ENCODE measurements at places on chromosomes 1 and 21.

GRCh38 chr1:208329300-208329699 is 85.1 kb upstream of the PLXNA2 start:
- DNase-seq: no peak

DNA sequence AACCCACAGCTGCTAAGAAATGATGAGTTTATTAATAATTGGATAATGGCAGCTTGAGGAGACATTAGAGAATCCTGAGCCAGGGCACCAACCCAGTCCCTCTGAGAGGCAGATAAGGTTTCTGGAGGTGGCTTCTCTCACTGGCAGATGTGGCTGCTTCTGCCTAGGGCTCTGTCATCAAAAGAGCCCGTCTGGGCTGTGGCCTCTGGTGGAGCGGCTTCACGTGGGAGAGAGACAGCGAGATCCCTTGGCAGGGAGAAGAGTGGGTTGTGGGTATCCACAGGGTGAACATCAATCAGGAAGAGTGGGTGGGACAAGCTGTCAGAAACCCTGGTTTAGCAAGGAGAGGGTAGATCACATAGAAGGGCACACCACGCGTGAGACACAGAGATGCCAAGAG is 30.0 kb downstream of the VWA5B1 start:
- DNase-seq: no peak

GRCh38 chr1:216670118-216670883 is 52.9 kb downstream of the ESRRG start:
- peak; percentile 54 for DNase-seq

DNA sequence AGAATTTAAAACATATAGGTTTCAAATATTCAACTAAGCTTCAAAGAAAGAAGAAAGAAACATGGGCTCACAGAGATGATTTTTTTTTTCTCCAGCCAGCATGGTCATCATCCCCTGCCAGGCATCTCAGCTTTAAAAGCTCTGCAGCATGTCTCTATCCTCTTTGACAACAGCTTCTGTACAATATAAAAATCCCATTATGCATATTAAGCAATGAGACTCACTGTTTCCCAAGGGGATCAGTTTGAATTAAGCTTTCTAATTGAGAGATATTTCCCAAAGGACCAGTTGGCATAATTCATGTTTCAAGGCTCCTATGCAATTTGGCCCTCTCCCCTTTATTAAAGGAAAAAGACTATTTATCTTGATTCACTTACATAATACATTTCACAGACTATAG is 220.3 kb downstream of the GRIK1 start:
- DNase-seq: no peak

- no peak for DNase-seq
Measured at GRCh38 chr1:226736001-226736907, 2.8 kb downstream of the ITPKB start.

DNA sequence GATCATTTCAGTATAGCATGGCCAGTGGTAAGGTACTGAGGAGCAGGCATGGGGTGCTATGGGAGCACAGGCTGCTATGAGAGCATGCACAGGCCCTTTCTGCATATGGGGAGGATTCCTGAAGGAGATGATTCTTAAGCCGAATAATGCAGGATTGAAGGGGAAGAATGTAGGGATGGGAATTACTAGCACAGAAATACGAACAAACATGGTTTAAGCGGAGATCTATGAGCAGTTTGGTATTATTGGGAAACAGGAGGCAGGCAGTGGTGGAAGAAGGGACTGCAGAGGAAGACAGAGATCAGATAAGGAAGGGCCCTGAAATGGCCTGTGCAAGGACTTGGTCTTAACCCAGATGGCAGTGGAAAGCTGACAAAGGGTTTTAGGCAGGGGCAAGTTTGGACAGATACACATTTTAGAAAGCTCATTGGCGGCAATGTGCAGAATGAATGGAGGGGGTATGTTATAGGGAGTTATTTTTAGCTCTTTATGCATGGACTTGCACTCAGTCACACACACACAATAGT is 1.7 kb downstream of the OSCP1 start:
- DNase-seq: no peak

DNA sequence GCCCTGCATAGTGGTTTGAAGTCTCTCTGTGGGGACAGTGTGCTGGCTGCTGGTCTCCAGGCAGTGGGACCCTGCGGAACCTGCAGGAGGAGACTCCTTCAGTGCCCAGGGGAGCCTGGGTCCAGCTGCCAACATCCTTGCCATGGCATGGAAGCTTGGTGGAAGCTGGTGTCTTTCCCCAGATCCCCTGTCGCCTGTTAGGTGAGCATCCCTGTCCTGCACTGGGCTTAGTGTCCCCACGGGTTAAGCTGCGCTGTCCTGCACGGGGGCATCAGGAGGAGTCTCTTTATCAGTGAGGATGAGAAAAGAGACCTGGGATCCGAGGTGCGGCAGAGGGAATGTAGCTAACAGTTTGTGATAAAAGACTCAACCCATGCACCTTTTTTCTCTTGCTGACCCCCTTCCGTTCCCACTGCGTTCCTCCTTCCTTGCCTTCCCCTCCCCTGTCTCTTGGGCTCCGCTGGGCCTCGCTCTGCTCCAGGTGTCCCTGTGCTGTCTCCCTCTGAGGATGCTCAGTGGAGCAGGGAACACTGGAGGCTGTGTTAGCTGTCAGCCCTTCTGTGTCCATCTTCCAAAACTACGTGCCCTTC is 59.3 kb downstream of the SLC37A1 start:
- no peak for DNase-seq

- no peak for DNase-seq
Measured at GRCh38 chr1:95278173-95279006, 44.4 kb downstream of the RWDD3 start.

GRCh38 chr1:98490099-98490498 is 171.4 kb upstream of the SNX7 start:
- DNase-seq: no peak

DNA sequence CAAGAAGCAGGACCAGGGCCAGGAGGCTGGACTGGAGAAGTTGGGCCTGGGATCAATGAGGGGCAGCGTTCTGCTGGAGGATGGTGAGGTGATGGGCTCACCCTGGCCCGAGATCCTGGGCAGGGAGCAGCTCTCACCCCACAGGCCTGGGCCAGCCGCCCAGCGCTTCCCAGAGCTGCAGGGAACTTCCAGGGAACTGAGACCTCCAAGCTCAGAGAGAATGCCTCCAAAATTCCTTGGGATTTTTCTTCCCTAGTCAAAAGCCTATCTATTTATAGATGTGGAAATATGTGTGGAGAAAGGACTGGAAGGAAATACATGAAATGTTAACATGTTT is 121.2 kb downstream of the SPSB1 start:
- peak; percentile 77 for DNase-seq

DNA sequence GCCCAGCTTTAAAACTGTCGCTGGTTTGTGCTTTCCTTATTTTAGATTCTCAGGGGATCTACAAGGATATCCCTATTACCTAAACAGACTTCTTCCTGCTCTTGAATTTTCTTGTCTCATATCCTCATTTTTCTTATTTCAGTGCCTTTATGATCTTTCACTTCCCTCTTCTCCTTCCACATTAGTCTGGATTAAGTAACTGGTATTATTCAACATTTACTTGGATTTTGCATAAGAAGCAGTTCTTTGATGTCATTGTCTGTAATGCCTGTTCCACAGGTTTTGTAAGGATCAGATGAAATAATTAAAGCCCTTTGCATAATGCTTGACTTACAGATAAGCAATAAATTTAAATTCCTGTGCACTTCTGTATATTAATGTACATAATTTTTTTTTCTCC is 26.5 kb downstream of the CXADR start:
- DNase-seq: no peak

GRCh38 chr1:112557385-112557784 is 48.6 kb downstream of the WNT2B start:
- peak; percentile 62 for DNase-seq

DNA sequence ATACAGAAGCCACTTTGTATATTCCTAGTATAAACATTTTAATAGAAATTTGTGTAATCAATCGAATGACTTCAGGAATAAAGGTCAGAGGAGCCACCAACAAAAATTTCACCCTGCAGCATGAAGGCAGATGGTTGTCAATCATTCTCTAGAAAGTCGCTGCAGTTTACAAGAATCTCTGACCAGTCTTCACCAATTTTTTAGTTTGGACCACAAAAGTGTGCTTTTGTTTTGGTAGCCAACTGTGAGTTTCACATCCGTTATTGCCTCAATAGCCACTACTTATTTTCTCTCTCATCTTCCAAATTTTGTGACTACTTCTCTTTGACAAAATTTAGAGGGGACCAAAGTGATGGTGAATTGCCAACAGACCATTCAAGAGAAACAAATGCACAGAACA is 1155.6 kb downstream of the AMY1C start:
- no peak for DNase-seq

GRCh38 chr1:163036671-163037070 is 32.5 kb upstream of the RGS4 start:
- DNase-seq: peak; percentile 29

- DNase-seq: no peak
Measured at GRCh38 chr1:47508702-47509431, 71.0 kb downstream of the FOXD2 start.

DNA sequence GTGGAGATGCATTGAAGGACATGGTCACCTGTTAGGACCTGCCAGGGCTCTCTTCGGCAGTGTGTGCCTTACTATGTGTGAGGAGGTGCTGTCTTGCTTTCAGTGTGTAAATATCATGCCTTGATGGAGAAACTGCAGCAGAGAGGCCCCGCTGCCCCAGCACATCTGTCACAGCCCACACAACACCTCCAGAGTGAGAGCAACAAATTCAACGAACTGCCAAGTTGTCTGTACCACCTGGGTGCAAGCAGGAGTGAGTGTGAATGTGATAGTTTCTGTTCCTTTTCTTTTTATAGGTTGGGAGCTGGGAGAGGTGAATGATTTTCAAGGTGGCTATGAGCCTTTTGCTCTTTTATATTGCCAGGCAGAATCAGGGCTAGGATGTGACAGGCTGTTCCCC is 114.6 kb upstream of the KIAA0040 start:
- DNase-seq: no peak

GRCh38 chr1:151069103-151069486 is 1.5 kb upstream of the GABPB2 start:
- no peak for DNase-seq

DNA sequence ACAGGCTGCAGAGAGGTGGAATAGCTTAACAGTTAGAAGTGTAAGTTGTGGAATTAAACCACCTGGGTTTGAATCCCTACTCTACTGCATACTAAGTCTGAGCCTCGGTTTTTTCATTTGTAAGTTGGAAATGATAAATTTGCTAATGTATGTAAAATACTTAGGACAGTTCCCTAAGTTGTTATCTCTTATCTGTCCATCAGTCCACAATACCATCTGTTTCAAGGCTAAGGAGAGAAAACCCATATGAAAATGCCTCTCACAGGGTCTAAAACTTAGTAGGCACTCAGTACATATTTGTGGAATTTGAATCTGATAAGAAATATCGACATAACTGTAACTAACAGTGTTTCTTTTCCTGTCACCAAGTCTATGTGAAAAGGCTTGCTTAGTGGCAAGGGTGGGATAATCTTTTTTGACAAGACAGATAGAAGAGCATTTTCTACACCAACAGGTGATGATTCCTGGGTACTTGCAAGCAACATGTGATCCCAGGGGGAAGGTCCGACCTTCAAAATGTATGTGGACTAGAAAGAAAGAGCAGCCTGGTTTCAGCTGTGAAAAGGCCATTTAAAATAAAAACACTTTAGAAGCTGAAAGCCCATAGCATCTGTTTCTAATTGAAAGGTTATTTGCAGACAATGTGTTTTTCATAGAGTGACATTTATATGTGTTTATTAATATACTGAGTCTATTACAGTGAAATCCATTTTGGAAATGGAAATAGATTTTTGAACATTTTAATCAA is 202.9 kb downstream of the HHAT start:
- DNase-seq: no peak

DNA sequence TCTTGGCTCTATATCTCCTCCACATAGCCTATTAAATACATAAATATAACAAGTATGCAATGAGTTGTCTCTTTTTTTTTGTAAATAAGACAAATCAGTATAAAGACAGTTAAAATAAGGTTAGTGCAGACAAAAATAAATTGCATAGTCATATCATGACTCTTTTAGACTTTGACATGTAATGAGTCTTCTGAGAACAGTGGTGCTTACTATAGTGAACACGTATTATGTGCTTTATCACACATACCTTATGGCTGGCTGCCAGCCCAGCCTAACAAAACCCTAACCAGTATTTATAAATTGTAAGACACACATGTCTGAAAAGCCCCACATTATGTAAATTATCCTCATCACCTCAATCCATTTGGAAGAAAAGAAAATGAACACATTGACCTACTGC is 29.1 kb upstream of the F13B start:
- peak; percentile 4 for DNase-seq

- no peak for DNase-seq
Measured at GRCh38 chr1:238187575-238187949, 296.8 kb upstream of the ZP4 start.

Data from IMR-90 (cell line).